ENCODE measurements at places on chromosomes 1 and 21. TPM values are rescaled to one million over a fixed set of nuclear protein-coding genes. Genes with fewer than 3 reads are reported as not detected.

DNA sequence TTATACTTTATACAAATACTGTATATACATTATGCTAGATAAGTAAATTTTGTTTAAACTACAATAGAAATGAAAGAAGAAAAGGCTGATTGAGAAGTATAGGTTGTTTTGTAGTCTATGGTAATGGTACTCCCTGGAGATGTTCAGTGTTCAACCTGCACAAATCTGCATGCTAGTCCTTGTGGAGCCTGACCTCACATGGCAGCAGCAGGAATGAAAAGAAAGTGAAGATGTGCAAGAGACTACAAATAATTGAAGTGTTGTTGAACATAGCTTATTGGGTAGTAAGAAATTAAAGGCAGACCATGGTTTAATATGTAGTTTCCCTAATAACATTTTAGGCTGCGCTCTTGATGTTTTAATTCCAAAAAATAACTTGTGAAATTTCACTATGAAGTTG, 201.2 kb downstream of the TGFB2 start:
- H3K36me3 ChIP-seq: no peaks in the 10 kb centered on the region
- no peaks in the 10 kb centered on the region for H3K4me1 ChIP-seq
- no peak overlapping the region for H3K4me3 ChIP-seq
- H3K27me3 ChIP-seq: no peaks in the 10 kb centered on the region

- peaks cover 14% of the 10 kb centered on the region for H3K4me1 ChIP-seq
- H3K36me3 ChIP-seq: no peaks in the 10 kb centered on the region
- DNase-seq: no peak
- peak overlapping the region; percentile 63 for H3K4me3 ChIP-seq
Observed at GRCh38 chr1:109985247-109986053, 885 bp downstream of the AHCYL1 start.

DNA sequence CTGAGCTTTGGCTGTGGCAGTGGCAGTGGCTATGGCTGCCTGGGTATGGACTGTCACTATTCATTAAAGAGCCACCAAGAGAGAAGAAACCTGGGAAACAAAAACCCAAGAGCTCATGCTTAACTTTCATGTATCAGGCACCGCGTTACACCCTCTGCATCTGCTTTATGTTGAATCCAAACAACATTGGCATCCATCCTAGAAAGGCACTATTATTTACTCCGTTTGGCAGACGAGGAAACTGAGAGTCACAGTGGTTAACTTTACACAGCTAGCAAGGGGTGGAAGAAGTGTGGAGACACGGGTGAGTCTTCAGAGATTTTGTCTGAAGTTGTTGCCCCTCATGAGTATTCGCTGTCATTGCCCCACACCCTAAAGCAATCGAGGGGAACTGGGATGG, 63.8 kb downstream of the PLXNA2 start:
- no peak overlapping the region for H3K4me3 ChIP-seq
- no peak for DNase-seq
- H3K27ac ChIP-seq: no peak overlapping the region
- H3K27me3 ChIP-seq: no peaks in the 10 kb centered on the region
- peaks cover 7% of the 10 kb centered on the region for H3K4me1 ChIP-seq

DNA sequence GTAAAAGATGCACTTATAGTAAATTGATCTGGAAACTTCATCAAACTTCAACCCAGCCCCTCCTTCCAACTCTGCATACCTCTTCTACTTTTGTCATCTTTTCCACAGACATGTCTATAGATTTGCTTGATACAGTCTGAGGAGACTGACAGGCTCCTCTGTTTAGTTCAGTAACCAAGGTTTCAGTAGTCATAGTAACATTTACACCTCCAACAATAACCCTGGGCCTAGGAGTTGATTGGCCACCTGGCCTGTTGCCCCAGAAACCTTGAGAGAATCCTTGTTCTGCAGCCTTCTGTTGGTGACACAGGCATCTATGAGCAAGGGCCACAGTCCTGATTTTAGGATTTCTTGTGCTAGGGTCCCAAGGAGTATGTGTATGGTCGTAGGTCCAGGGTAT, at the start of gene CFAP141:
Gene CFAP141, minus strand, starts transcription at position 138 of the 400 bp plus-strand sequence. Its CDS starts 26 bp downstream, at position 112.
- peaks cover 34% of the 10 kb centered on the region for H3K36me3 ChIP-seq
- no peak within 1 kb of the TSS for H3K27ac ChIP-seq
- H3K27me3 ChIP-seq: no peaks in the 10 kb centered on the region
- H3K4me3 ChIP-seq: no peak within 1 kb of the TSS

DNA sequence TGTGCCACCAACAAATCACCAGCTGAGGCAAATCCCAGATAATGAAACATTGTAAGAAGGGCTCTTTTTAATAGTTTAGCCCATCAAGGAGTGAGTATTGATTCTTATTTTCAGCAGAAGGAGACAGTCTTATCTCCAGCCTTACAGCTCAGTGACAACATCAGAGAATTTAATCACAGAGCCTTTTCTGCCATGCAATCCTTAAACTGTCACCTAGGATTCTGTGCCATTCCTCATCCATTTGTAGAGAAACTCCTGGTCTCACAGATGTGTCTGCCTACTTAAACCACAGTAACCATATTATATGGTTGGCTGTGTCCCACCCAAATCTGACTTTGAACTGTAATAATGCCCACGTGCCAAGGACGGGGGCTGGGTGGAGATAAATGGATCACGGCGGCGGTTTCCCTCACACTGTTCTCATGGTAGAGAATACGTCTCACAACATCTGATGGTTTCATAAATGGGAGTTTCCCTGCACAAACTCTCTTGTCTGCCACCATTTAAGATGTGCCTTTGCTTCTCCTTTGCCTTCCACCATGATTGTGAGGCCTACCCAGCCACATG, 217.7 kb downstream of the RERE start:
- no peak overlapping the region for H3K27ac ChIP-seq
- no peak for DNase-seq
- H3K27me3 ChIP-seq: no peaks in the 10 kb centered on the region

GRCh38 chr21:45370575-45370974, 34.4 kb upstream of the COL18A1 start:
- H3K4me3 ChIP-seq: no peak overlapping the region
- H3K36me3 ChIP-seq: no peaks in the 10 kb centered on the region
- H3K27ac ChIP-seq: no peak overlapping the region

DNA sequence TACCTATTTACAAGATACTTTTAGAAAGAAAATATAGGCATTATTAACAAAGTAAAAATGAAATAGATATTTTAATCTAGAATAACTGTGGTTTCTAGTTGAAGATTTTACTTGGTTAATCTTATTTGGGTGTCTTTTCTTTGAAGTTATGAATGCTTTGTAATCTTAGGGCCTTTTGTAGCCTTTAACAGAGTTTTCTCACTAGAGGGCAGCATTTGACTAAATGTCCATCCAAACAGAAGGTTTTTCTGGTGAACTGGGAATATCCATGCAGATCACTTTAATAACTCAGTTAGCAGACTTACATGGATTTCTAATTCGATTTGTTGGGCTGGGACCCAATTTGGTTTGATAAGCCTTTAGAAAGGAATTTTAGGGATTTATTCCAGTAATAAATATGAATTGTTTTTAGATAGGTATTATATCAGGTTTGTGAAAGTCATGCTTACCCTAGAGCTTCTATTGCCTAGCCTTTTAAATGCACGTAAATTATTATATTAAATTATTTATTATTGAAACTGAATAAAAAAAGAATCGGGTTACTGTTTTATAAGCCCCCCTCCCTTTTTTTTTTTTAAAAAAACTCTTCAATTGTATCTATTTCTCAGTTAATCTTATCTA, 119.7 kb downstream of the ZNF326 start:
- DNase-seq: peak; percentile 49
- no peaks in the 10 kb centered on the region for H3K4me1 ChIP-seq
- H3K36me3 ChIP-seq: no peaks in the 10 kb centered on the region
- H3K4me3 ChIP-seq: no peak overlapping the region
- no peaks in the 10 kb centered on the region for H3K27me3 ChIP-seq
- H3K27ac ChIP-seq: no peak overlapping the region

GRCh38 chr1:27157194-27157593, 2.3 kb upstream of the SLC9A1 start:
- H3K4me1 ChIP-seq: peaks cover 26% of the 10 kb centered on the region
- DNase-seq: no peak
- no peaks in the 10 kb centered on the region for H3K36me3 ChIP-seq
- no peaks in the 10 kb centered on the region for H3K27me3 ChIP-seq
- H3K4me3 ChIP-seq: no peak overlapping the region

DNA sequence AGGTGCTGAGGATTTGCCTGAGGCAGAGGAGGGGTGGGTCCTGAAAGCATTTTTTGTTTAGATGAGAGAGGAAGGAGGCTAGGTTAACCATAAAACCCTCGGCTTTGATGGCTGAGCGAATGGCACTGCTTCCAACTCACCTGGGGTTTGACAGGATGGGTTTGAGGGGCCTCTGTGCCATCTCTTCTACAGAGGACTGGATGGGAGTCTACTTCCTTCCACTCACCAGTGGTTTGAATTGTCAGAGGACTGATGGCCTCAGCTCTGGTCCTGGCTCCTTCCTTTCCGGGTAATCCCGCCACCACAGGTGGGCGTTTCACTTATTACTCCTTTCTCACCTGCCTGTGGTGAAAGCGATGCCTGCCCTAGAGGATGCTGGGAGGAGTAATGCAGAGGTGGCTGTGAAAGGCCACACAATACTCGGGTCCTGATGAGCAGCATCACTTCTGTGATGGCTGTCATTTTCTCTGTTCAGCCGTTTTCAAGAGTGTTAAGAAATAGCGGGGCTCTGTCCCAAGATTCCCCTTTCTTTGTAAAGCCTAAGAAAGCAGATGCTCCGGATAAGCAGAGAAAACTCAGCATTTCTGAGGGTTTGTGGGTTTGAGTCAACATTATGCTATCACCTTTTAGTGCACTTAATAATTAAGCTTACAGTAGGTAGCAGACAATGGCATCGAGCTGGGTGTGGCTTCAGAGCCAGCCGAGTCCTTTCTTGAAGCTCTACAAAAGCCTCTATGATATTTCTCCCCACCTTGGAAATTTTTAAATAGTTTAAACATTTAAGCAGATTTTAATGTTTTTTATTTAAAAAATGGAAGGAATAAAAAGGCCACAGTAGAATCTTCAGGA, 220.7 kb downstream of the HLX start:
- no peak overlapping the region for H3K4me3 ChIP-seq
- no peak overlapping the region for H3K27ac ChIP-seq
- H3K27me3 ChIP-seq: no peaks in the 10 kb centered on the region
- H3K4me1 ChIP-seq: peaks cover 9% of the 10 kb centered on the region
- no peaks in the 10 kb centered on the region for H3K36me3 ChIP-seq

GRCh38 chr1:29646161-29646775, 409.9 kb downstream of the PTPRU start:
- H3K4me3 ChIP-seq: no peak overlapping the region
- no peaks in the 10 kb centered on the region for H3K36me3 ChIP-seq
- no peak for DNase-seq
- H3K4me1 ChIP-seq: no peaks in the 10 kb centered on the region

DNA sequence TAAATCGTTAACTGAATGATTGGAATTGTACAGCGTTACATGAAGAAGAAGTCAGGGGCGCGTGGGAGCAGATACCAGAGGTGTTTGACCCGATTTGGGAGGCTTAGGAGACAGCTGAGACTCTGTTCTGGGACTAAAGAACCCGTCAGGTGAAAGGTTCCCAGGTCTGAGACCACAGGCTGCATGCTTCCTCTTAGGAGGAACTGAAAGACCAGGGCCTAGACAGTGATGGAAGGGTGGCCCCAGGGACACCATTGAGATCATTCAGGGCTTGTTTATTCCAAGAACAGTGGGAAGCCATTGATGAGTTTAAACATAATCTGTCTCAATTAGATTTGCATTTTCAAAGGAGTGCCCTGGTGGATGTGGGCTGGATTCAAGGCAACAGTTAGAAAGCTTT, 904 bp downstream of the KLF17 start:
- H3K4me3 ChIP-seq: no peak overlapping the region
- no peaks in the 10 kb centered on the region for H3K36me3 ChIP-seq
- H3K4me1 ChIP-seq: no peaks in the 10 kb centered on the region
- peaks cover 11% of the 10 kb centered on the region for H3K27me3 ChIP-seq
- H3K27ac ChIP-seq: no peak overlapping the region
- DNase-seq: no peak

- H3K27ac ChIP-seq: no peak overlapping the region
- H3K27me3 ChIP-seq: no peaks in the 10 kb centered on the region
- H3K4me3 ChIP-seq: no peak overlapping the region
- no peaks in the 10 kb centered on the region for H3K36me3 ChIP-seq
Observed at GRCh38 chr1:13832100-13832499, 132.1 kb downstream of the PRDM2 start.

- peaks cover 42% of the 10 kb centered on the region for H3K36me3 ChIP-seq
- no peak for DNase-seq
- no peak overlapping the region for H3K27ac ChIP-seq
- no peak overlapping the region for H3K4me3 ChIP-seq
- no peaks in the 10 kb centered on the region for H3K27me3 ChIP-seq
- no peaks in the 10 kb centered on the region for H3K4me1 ChIP-seq
Observed at GRCh38 chr21:46423546-46424038, 35.1 kb upstream of the DIP2A start.

DNA sequence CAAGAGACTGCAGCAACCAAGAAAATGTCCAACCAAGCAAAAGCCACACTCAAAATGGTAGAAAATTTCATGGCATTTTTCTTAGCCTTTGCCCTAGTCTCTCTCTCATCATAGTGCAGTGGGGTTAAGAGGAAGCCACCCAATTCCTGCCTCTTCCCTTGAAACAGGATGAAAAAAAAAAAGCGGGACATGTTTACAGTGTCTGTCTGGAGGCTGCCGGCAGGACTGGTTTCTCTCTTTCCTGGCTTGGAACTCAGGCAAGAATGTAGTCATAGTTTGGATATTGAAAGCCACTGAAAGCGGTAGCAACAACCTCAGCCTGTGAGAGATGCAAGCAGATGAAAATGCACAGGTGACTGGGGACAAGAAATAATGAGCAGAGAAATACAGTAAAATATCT, 13.3 kb upstream of the TNFSF18 start:
- no peaks in the 10 kb centered on the region for H3K27me3 ChIP-seq
- H3K4me1 ChIP-seq: peaks cover 8% of the 10 kb centered on the region
- no peak overlapping the region for H3K4me3 ChIP-seq

DNA sequence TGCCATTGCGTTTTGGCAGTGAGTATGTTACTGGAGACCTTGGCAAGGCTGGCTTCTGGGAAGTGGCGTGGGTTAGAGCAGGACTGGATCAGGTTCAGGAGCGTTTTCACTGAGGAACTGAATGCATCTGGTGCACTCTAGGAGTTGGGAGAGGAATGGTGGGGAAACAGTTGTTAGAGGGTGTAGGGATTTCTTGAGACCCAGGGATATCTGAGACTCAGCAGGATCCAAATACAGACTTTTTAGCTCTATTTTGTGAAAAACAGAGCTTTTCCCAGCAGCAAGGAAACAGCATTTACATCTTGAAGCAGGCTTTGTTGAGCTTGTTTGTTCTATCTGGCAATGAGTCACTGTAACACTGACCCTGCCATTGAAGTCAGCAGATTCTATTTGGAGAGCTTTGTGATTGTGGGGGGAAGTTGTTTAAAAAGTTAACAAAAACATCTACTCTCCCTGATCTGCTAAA, 56.9 kb upstream of the NRIP1 start:
- H3K36me3 ChIP-seq: no peaks in the 10 kb centered on the region
- peak; percentile 47 for DNase-seq
- peak overlapping the region; percentile 21 for H3K27ac ChIP-seq
- no peaks in the 10 kb centered on the region for H3K27me3 ChIP-seq
- no peak overlapping the region for H3K4me3 ChIP-seq
- no peaks in the 10 kb centered on the region for H3K4me1 ChIP-seq

- no peak overlapping the region for H3K4me3 ChIP-seq
- DNase-seq: peak; percentile 33
- H3K4me1 ChIP-seq: peaks cover 20% of the 10 kb centered on the region
- H3K27me3 ChIP-seq: no peaks in the 10 kb centered on the region
- H3K36me3 ChIP-seq: no peaks in the 10 kb centered on the region
Observed at GRCh38 chr1:93703643-93704042, 22.0 kb upstream of the BCAR3 start.

The DYNLT5 gene
- 0.18 TPM for total RNA-seq

The LRRC71 gene
- not detected for total RNA-seq

The AGL gene
- total RNA-seq: 12.2 TPM

The CNN3 gene
- total RNA-seq: 552 TPM

The LCE2A gene
- not detected for total RNA-seq

The NEK7 gene
- total RNA-seq: 297 TPM

The GBP4 gene
- not detected for total RNA-seq

The OR2L8 gene
- total RNA-seq: not detected

The SLAMF8 gene
- total RNA-seq: not detected

The PRXL2B gene
- total RNA-seq: 10.9 TPM
